ENCODE measurements at places on chromosomes 7 and 10. TPM values are rescaled to one million over a fixed set of nuclear protein-coding genes. Genes with fewer than 3 reads are reported as not detected.

- H3K27ac ChIP-seq, result no peak overlapping the region
- H3K36me3 ChIP-seq, result no peaks in the 10 kb centered on the region
Observed at GRCh38 chr10:122454071-122454470, 382 bp upstream of the ARMS2 start.

The LBX1 gene
- not detected for total RNA-seq

DNA sequence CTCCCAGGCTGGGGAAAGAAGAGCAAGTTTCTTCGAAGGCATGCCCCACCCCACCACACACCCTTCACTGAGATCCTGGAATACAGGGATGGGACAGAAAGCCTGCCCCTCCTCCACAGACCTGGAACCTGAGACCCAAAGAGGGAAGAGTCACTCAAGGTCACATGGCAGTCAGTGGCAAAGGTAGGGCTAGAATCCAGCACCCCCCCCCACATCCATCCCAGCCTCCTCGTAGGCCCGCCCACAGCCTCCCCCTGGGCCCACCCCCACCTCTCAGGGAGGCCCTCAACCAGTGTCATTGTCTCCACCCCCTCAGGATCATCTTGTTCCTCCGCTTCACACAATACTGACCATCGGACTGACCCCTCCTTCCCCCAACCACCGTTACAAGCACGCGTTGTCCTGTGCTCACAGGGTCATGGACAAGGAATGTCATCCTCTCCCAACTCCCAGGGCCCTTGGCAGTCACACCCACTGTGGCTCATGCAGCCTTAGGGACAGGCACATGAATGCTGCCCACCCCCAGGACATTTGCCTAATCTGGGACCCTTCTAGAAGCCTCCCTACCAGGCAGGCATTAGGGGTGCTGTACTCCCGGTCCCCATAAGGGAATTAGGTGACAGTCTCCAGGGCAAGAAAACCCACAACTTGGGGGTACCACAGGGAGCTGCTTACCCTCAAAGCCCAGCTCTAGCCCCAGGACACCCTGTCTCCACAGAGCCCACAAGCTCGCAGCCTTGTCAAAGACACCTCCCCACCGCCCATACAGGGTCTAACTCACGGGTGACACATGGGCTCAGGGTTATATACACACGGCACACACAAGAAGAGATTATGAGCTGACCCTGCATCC lies 1.4 kb downstream of the KCNH2 start:
- H3K27me3 ChIP-seq, result peaks cover 36% of the 10 kb centered on the region
- peaks cover 14% of the 10 kb centered on the region for H3K4me1 ChIP-seq
- H3K4me3 ChIP-seq, result peak overlapping the region; percentile 66
- DNase-seq, result no peak

The ABHD11 gene
- 14.0 TPM for total RNA-seq

The OAT gene
- 122 TPM for total RNA-seq

Measured in osteocyte (in vitro differentiated cells).